ENCODE measurements at places on chromosomes 2 and 18.

DNA sequence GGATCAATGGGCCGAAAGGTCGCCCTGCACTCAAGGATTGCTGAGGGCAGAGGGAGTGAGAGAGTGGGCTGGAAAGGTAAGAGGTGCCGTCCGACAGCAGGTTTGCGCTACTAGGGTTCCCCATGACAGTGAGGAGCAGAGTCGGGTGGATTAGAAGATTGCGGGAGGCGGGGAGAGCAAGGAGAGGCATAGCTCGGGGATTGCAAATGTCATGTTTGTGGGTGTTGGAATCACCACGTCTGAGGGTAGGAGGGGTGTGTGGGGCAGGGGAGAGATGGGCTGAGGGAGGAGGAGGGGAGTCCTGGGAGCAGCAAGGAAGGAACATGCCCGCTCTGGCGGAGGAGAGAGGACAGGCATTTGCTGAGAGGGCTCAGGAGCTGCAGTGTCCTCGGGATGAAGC lies 81.2 kb downstream of the ZCCHC2 start:
- DNase-seq, result no peak

DNA sequence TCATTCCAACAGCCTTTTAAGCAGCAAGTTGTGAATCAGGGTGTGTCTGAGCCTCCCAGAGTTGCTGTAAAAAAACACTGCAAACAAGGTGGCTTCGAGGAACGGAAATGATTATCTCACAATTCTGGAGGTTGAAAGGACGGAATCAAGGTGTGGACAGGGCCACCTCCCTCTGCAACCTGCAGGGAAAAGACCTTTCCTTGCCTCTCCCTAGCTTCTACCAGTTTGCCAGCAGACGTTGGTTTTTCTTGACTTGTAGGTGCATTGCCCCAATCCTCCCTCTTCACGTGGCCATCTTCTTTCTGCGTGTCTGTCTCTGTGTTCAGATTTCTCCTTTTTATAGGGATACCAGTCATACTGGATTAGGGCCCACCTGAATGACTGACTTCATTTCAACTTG lies 24.8 kb upstream of the TMEM131 start:
- DNase-seq, result no peak

- no peak for DNase-seq
Observed at GRCh38 chr18:40133253-40133652, 1821.8 kb upstream of the PIK3C3 start.

- DNase-seq, result no peak
Observed at GRCh38 chr18:46069524-46069923, 2.5 kb downstream of the PSTPIP2 start.

GRCh38 chr2:189261431-189261841 lies 81.9 kb upstream of the COL5A2 start:
- peak; percentile 2 for DNase-seq

DNA sequence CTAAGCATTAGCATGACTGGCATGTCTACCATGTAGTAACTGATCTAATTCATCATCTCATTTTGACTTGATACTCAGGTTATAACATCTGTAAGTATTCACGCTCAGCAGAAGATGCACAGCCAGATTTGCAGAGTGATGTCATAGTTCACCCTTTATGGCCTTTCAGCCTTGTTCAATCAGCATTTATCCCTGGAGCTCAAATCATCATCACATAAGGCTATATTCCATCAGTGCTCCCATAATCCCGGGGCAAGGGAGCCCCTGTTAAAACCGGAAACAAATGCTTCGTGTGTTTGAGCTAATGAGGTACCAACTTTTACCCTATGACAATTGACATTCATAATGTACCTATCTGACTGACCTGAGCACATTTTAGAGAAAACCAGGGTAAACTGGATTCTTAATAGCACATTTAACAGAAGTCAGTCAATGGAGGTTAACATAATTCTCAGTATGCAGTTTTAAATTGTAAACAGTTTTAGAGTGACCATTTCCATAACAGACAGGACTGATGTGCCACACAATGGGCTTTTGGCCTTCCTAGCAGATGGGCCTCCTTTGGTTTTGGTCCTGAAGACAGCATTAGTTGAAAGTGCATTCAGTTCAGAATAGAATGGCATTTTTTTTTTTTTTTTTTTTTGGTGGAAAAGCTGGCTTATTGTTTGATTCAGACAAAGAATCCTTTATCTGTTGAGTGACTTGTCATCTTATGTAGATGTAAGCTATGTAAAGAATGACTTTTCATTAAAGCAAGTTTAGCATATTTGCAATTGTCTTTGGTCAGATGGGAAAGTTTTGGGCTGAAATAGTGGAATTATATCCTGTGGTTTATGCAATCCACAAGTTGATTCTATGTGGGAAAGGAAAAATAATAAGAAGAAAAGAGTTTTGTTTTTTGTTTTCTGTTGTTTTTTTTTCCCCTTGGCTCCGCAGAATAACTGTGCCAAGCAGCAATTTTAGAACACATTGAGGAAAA lies 866.0 kb upstream of the ACVR2A start:
- no peak for DNase-seq

DNA sequence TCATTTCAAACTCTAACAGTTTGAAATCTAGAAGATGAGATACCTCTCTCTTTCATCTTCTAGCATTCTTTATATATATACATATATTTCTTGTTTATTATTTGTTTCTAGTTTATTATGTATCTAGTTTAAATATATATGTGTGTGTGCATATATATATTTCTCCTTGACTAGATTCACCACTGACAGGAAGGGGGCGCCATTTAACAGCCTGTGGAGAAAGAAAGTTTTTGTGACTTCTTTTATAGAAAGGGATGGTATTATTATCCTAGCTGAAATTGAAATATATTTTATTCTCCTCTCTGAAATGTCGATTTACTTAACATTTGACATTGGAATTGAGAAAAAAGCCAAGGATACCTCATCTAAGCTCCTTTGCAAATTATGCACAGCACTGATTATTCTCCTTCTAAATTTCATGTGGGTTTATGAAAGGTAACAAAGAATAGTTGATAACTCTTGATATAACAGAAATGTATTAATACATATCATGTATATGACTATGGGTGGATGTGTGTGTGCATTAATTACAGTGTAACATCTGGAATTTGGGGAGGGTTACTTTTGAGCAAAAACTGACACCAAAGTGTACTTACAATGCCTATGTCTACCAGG lies 160.7 kb upstream of the NT5C1B start:
- DNase-seq, result no peak

DNA sequence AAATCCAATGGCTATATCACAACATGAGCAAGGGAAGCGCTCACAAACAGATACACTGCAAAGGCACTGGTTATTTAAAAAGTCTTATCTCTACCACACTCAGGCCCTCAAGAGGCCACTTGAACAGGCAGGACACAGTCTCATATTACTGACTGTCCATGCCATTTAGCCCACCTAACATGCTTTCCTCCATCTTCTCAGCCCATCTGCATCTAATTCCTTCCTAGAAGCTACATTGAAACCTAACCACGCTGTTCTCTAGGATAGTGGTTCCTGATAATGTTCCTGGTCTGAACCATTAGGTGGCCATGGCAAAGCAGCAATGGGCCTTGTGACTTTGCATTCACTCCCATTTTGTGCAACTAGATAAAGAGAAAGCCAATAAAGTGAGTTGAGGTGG lies 22.5 kb upstream of the NEB start:
- no peak for DNase-seq

GRCh38 chr18:79503406-79503805 lies 107.7 kb downstream of the NFATC1 start:
- DNase-seq, result no peak

GRCh38 chr18:3053081-3053480 lies 40.1 kb upstream of the LPIN2 start:
- DNase-seq, result no peak

- peak; percentile 11 for DNase-seq
Observed at GRCh38 chr2:224894356-224894755, 147.9 kb downstream of the DOCK10 start.

GRCh38 chr2:100733391-100734187 lies 86.3 kb upstream of the NPAS2 start:
- no peak for DNase-seq

Data from CD4-positive, alpha-beta T cell treated with Interleukin-6 at 100 ng/mL for 8 hours (primary cell).